ENCODE measurements at places on chromosomes 5 and 9. TPM values are rescaled to one million over a fixed set of nuclear protein-coding genes. Genes with fewer than 3 reads are reported as not detected.

Gene SEMA4D
- 10.0 TPM for total RNA-seq

Gene NIM1K
- total RNA-seq: 0.83 TPM

Gene LPAR1
- 147 TPM for total RNA-seq

Gene CLK4
- 17.9 TPM for total RNA-seq

DNA sequence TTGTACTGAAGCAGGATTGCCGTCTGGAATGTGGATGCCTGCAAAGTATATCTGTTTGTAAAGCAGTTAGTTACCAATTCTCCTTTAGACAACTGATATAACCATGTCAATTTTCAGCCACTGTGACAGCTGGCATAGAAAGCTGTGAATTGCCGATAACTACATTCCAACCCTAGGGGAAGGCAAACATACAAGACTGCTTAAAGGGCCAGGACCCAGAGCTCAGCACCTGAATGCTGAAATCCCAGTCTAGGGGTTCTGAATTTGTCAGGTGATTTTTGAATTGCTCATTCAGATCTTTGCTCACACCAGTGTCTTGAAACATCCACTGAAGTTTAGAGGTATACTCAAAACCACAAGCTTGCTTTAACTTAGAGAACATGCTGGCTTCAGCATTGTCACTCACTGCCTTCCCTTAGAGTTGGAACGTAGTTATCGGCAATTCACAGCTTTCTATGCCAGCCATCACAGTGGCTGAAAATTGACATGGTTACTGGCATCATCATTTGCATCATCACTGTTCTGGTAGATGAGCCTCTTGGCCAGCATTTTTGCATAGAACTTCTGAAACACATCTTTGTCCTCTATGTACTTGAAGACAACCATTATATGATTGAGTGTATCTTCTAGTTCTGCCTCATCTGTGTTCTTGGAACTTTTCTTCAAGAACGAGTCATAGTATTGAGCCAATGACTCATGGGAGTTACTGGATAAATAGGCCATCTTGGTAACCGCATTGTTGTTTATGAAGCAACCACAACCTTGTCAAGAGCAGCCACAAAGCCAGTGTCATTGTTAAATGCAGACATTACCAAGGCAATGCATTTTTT is 82.1 kb downstream of the CCDC192 start:
- DNase-seq: no peak

Data from posterior vena cava (tissue), 2 donors.